ENCODE measurements at places on chromosomes 4 and X. TPM values are rescaled to one million over a fixed set of nuclear protein-coding genes. Genes with fewer than 3 reads are reported as not detected.

TEX13D gene
- not detected for total RNA-seq

INPP4B gene
- 4.7 TPM for total RNA-seq

VSIG1 gene
- total RNA-seq: 4.7 TPM

GLRA3 gene
- not detected for total RNA-seq

PCDH10 gene
- 0.25 TPM for total RNA-seq

MAGED4 gene
- 2.1 TPM for total RNA-seq

ABCE1 gene
- total RNA-seq: 162 TPM

AFAP1 gene
- total RNA-seq: 62.0 TPM

SHROOM4 gene
- total RNA-seq: 45.8 TPM

TMEM271 gene
- total RNA-seq: not detected

RGN gene
- total RNA-seq: 0.20 TPM

MAMLD1 gene
- 2.8 TPM for total RNA-seq

RBM46 gene
- total RNA-seq: not detected

TRIM75 gene
- total RNA-seq: not detected

HOPX gene
- 27.2 TPM for total RNA-seq

AVPR2 gene
- 0.47 TPM for total RNA-seq

IRS4 gene
- total RNA-seq: not detected

DMRTC1 gene
- total RNA-seq: not detected

ARX gene
- not detected for total RNA-seq

SPACA5 gene
- not detected for total RNA-seq

HS6ST2 gene
- total RNA-seq: 0.10 TPM

MAP3K15 gene
- total RNA-seq: not detected

FBXO8 gene
- 16.5 TPM for total RNA-seq

DGAT2L6 gene
- total RNA-seq: not detected

KCND1 gene
- total RNA-seq: not detected

FHL1 gene
- total RNA-seq: 95.5 TPM

MAGIX gene
- total RNA-seq: 1.9 TPM

ADH1B gene
- not detected for total RNA-seq

XAGE1B gene
- not detected for total RNA-seq

EDNRA gene
- not detected for total RNA-seq

PLP1 gene
- not detected for total RNA-seq

FGFBP2 gene
- total RNA-seq: not detected

KIAA1210 gene
- total RNA-seq: not detected

MAP7D3 gene
- total RNA-seq: 30.8 TPM

SSX4 gene
- not detected for total RNA-seq

REPS2 gene
- total RNA-seq: 1.00 TPM

TCEANC gene
- 0.40 TPM for total RNA-seq

UGT8 gene
- total RNA-seq: not detected

SYN1 gene
- total RNA-seq: 0.07 TPM

FAM90A26 gene
- total RNA-seq: not detected

TMEM255A gene
- not detected for total RNA-seq

All from mammary microvascular endothelial cell (primary cell).